Activated CD4-positive, alpha-beta T cell treated with anti-CD3 and anti-CD28 coated beads, Interleukin-2, amount 10 ng/mL, durations not matched to agents 24 days and 14 days (primary cell): ENCODE measurements at places on chromosomes 11 and 22.
A peak's percentile ranks its signal among the peaks of the same experiment; 100 is the strongest.

GRCh38 chr22:19766511-19767426 is 6.2 kb downstream of the TBX1 start:
- peaks cover 61% of the 10 kb centered on the region for H3K27me3 ChIP-seq
- H3K27ac ChIP-seq: no peak overlapping the region
- DNase-seq: peak; percentile 85
- H3K4me1 ChIP-seq: peaks cover 3% of the 10 kb centered on the region

DNA sequence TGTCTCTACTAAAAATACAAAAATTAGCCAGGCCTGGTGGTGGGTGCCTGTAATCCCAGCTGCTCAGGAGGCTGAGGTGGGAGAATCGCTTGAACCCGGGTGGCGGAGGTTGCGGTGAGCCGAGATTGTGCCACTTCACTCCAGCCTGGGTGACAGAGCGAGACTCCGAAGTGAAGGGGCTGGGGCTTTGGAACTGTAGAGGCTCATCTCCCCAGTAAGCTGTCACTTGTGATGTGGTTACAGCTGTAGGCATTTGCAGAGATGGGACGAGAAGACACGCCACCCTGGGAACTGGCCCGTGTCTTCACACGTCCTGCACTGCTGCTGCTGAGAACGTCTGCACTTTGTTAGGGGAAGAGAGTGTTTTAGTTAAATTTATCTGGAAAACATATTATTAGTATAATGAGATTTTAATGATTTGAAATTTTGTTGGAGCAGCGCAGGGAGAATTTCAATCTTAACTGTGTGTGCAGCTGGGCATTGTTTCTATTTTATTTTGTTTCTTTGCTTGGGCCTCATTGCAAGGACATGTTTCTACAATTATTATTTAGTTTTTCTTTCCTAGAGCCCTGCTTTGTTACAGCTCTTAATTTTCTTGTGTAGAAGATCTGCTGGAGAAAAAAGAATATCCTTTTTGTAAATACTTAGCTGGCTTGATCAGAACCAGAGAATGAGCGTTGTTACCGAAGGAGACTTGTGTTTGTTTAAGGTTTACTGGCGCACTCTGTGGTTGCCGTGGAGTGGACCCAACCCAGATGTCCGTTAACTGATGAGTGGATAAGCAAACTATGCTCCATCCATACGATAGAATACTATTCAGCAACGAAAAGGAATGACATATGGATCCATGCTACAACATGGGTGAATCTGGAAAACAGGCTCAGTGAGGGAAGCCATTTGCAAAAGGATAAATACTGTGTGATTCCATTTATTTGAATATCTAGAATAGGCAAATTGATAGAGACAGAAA is 18.4 kb downstream of the PARVB start:
- no peak for DNase-seq
- no peak overlapping the region for H3K4me3 ChIP-seq
- peaks cover 5% of the 10 kb centered on the region for H3K36me3 ChIP-seq
- H3K27me3 ChIP-seq: no peaks in the 10 kb centered on the region

GRCh38 chr11:126396965-126397364 is 41.5 kb downstream of the ST3GAL4 start:
- no peak for DNase-seq
- H3K4me3 ChIP-seq: no peak overlapping the region
- H3K4me1 ChIP-seq: no peaks in the 10 kb centered on the region
- no peaks in the 10 kb centered on the region for H3K27me3 ChIP-seq

- H3K27me3 ChIP-seq: peaks cover 51% of the 10 kb centered on the region
- H3K27ac ChIP-seq: no peak overlapping the region
- DNase-seq: no peak
Observed at GRCh38 chr11:130452176-130452575, 3.7 kb downstream of the ADAMTS15 start.

DNA sequence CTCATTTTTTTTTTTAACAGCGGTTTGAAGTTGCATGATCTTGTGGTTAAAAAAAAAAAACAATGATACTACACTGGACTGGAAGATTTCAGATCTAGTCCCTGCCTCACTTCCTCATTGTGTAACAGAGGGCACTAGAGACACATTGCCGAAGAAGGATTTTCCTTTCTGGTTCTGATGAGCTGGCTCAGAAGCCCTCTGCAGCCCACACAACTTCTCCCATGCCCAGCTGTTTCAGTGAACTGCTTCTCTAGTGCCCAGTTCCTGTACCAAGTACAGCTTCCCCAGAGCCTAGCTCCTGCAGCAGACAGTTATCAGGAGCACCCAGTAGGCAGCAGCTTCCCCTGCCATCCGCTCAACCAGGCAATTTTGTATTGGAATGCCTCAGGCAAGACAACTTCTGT is 29.5 kb upstream of the ANO5 start:
- H3K27ac ChIP-seq: no peak overlapping the region
- DNase-seq: no peak
- no peaks in the 10 kb centered on the region for H3K27me3 ChIP-seq
- no peaks in the 10 kb centered on the region for H3K4me1 ChIP-seq
- H3K36me3 ChIP-seq: no peaks in the 10 kb centered on the region

GRCh38 chr11:3855808-3856491 is 486 bp downstream of the STIM1 start:
- peak; percentile 87 for DNase-seq
- H3K36me3 ChIP-seq: peaks cover 17% of the 10 kb centered on the region
- H3K27ac ChIP-seq: peak overlapping the region; percentile 98
- H3K4me3 ChIP-seq: peak overlapping the region; percentile 98

- no peak overlapping the region for H3K27ac ChIP-seq
- no peak for DNase-seq
- H3K4me1 ChIP-seq: peaks cover 2% of the 10 kb centered on the region
- no peak overlapping the region for H3K4me3 ChIP-seq
Observed at GRCh38 chr22:23151827-23152226, 6.5 kb downstream of the RAB36 start.

DNA sequence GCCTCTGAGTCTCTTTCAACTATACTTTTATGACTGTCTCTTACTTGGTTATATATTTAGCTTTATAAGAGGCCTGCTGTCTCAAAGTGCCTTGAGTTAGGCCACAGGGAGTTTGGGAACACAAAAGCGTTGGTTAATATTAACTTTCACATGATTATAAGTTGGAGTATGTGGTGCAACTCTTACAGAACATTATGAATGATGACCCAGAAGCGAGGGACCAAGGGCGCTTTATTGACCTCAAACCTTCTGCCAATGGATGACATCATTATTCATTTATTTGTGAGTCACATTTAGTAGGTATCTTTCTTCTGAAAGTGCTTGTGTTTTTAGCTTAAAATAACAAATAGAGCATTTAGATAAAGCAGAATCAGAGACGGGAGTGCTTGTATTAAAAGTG is 298.0 kb upstream of the ZC3H12C start:
- H3K4me3 ChIP-seq: no peak overlapping the region
- no peaks in the 10 kb centered on the region for H3K27me3 ChIP-seq
- H3K27ac ChIP-seq: no peak overlapping the region
- H3K4me1 ChIP-seq: no peaks in the 10 kb centered on the region

GRCh38 chr11:111798279-111798678 is 32.1 kb upstream of the PPP2R1B start:
- no peak overlapping the region for H3K27ac ChIP-seq
- H3K4me1 ChIP-seq: peaks cover 10% of the 10 kb centered on the region
- peaks cover 37% of the 10 kb centered on the region for H3K36me3 ChIP-seq

- H3K27me3 ChIP-seq: peaks cover 1% of the 10 kb centered on the region
- no peak overlapping the region for H3K4me3 ChIP-seq
- H3K27ac ChIP-seq: no peak overlapping the region
- H3K4me1 ChIP-seq: no peaks in the 10 kb centered on the region
Observed at GRCh38 chr11:33463059-33463458, 205.9 kb downstream of the HIPK3 start.

GRCh38 chr11:130904380-130904779 is 11.9 kb downstream of the SNX19 start:
- no peak overlapping the region for H3K4me3 ChIP-seq
- peaks cover 74% of the 10 kb centered on the region for H3K36me3 ChIP-seq
- no peak for DNase-seq
- peaks cover 3% of the 10 kb centered on the region for H3K4me1 ChIP-seq
- H3K27me3 ChIP-seq: no peaks in the 10 kb centered on the region

GRCh38 chr22:23097412-23098229 is 27.3 kb downstream of the GNAZ start:
- no peaks in the 10 kb centered on the region for H3K36me3 ChIP-seq
- no peak overlapping the region for H3K27ac ChIP-seq
- DNase-seq: no peak
- H3K4me3 ChIP-seq: no peak overlapping the region

- no peaks in the 10 kb centered on the region for H3K36me3 ChIP-seq
- DNase-seq: no peak
- H3K27me3 ChIP-seq: no peaks in the 10 kb centered on the region
- no peak overlapping the region for H3K27ac ChIP-seq
- no peaks in the 10 kb centered on the region for H3K4me1 ChIP-seq
- H3K4me3 ChIP-seq: no peak overlapping the region
Observed at GRCh38 chr11:127049486-127049885, 48.9 kb upstream of the KIRREL3 start.

DNA sequence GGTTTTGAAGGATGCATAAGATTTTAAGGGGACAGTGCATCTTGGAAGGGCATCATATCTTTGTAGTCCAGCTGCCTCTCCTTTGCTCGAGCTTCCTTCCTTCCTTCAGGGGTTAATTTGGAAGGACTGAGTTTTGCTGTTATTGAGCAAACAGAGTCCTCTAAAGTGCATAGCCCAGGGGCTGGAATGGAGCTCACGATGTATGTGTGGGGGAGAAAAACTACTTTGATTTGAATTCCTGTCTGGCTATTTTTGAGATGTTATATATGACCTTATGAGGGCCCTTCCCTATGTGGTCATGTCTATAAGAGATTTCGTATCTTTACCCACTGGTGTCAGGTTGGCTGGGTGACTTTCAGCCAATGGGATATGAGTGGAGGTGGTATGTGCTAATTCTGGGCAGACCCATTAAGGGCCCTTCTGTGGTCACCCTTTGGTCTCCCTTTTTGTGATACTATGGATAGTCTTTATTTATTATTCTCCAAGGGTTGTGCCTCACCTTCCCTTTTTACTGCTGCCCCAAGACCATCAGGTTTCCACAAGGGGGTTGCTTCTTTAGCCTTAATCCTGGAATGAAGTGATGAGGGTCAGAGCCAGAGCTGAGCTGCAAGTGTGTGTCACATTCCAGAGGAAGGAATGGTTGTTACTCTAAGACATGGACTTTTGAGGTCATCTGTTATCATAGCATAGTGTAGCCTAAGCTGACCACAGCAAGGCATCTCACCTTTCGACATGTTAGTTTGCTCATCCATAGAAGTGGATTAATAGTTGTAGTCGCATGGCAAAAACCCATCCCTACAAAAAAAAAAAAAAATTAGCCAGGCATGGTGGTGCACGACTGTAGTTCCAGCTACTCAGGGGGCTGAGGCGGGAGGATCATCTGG is 54.6 kb downstream of the LRRC74B start:
- peaks cover 22% of the 10 kb centered on the region for H3K27me3 ChIP-seq
- no peaks in the 10 kb centered on the region for H3K36me3 ChIP-seq
- H3K4me1 ChIP-seq: peaks cover 5% of the 10 kb centered on the region
- DNase-seq: no peak

- H3K27ac ChIP-seq: no peak overlapping the region
- H3K36me3 ChIP-seq: no peaks in the 10 kb centered on the region
- H3K27me3 ChIP-seq: peaks cover 15% of the 10 kb centered on the region
Observed at GRCh38 chr11:33545931-33546330, 154.7 kb downstream of the C11orf91 start.

GRCh38 chr11:64364911-64365310 is 5.9 kb downstream of the RPS6KA4 start:
- no peak overlapping the region for H3K27ac ChIP-seq
- DNase-seq: no peak
- peaks cover 63% of the 10 kb centered on the region for H3K36me3 ChIP-seq
- no peaks in the 10 kb centered on the region for H3K27me3 ChIP-seq
